WTC11 (cell line): ENCODE measurements at places on chromosomes 3 and 15.

- no peaks in the 10 kb centered on the region for H3K27me3 ChIP-seq
- no peak overlapping the region for H3K4me3 ChIP-seq
- H3K27ac ChIP-seq = no peak overlapping the region
- H3K4me1 ChIP-seq = no peaks in the 10 kb centered on the region
- H3K36me3 ChIP-seq = peaks cover 33% of the 10 kb centered on the region
Observed at GRCh38 chr3:154217671-154218070, 96.5 kb downstream of the ARHGEF26 start.

DNA sequence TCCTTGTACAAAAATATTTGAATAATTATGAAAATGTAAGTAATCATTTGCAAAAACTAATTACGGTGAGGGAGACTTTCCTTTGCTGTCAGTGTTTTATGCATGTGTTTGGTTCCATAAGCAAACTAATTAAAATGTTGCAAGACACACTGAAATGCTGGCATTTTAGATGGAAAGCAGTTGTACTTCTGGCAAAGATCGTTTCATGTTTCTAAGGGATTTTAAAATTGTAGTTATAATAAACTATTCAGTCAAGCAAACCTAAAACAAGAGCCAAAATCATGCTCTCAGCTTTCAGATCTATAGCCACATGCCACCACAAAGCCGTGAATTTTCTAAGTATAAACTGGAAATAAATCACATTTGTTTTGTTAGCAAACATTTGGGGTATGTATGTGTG is 240.1 kb upstream of the ZNF385D start:
- H3K27ac ChIP-seq = no peak overlapping the region
- no peaks in the 10 kb centered on the region for H3K36me3 ChIP-seq
- H3K4me3 ChIP-seq = no peak overlapping the region
- DNase-seq = no peak

DNA sequence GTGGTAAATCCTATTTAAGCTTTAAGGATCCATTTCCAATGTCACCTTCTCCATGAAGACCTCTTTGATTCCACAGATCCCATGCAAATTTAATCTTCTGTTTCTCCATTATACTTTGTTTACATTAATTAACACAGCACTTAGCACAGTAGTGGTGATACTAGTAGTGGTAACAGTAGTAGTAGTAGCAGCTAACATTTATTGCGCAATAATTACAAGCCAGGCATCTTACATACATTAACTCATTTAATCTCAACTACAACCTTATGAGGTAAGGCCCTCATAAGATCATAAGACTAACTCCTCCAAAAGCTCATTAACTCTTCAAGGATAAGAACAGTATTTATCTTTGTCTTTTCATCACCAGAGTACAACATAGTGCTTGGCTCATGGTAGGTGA is 54.8 kb upstream of the FSIP1 start:
- peaks cover 31% of the 10 kb centered on the region for H3K36me3 ChIP-seq
- H3K4me1 ChIP-seq = peaks cover 32% of the 10 kb centered on the region
- H3K27me3 ChIP-seq = no peaks in the 10 kb centered on the region
- H3K27ac ChIP-seq = peak overlapping the region; percentile 52; the same call in 1 of the 2 replicates
- DNase-seq = no peak

GRCh38 chr3:14425581-14426304 is 23.3 kb downstream of the SLC6A6 start:
- H3K27me3 ChIP-seq = no peaks in the 10 kb centered on the region
- H3K36me3 ChIP-seq = peaks cover 10% of the 10 kb centered on the region
- peaks cover 74% of the 10 kb centered on the region for H3K4me1 ChIP-seq
- H3K27ac ChIP-seq = peak overlapping the region; percentile 91

DNA sequence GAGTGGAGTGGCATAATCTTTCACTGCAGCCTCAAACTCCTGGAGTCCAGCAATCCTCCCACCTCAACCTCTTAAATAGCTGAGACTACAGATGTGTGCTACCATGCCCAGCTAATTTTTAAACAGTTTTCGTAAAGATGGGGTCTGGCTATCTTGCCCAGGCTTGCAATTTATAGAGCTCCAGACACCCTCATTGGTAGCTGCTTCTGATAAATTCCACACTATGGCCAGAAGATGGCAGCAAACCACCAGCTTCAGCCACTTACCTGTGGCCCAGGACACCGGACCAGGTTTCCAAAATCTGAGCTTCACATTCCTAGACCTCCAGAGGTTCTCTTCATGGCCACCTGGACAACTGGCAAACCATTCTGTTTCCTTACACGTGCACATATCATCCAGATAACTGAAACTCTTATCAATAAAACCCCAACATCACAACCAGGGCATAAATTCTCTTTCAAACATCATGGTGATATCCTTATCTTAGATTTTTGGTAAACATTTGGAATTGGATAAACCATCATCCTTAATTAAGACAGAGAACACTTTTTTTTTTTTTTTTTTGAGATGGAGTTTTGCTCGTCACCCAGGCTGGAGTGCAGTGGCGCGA is 28.9 kb downstream of the FBXW12 start:
- peaks cover 33% of the 10 kb centered on the region for H3K36me3 ChIP-seq
- peaks cover 2% of the 10 kb centered on the region for H3K27me3 ChIP-seq
- DNase-seq = peak; percentile 50
- H3K4me3 ChIP-seq = no peak overlapping the region
- H3K27ac ChIP-seq = peak overlapping the region; percentile 88

DNA sequence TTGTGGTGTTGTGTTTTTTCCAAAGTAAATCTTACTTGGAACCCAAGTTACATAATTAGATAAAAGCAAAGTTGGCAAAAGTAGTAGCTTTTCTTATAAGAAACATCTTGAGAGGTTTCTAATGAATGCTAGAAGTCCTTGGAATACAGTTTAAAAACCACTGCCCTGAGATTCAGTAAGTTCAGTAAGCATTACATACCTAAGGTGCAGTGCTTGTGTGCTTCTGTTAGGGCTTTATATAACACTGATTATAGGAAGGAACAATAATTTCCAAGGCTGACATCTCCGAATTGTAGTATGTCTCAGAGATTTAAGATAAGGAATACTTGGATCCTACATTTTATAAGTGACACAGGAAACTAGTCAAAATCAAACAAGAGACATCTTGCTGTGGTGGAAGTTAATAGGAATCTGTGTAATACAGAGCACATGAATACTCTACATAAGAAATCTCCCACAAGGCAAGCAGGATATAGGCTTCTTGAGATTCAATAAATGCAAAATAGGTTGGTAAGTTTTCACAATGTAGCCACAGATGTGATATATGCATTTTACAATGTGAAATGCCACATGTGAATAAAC is 268.2 kb downstream of the LSAMP start:
- no peak for DNase-seq
- H3K4me3 ChIP-seq = no peak overlapping the region
- H3K27ac ChIP-seq = no peak overlapping the region
- no peaks in the 10 kb centered on the region for H3K36me3 ChIP-seq
- peaks cover 25% of the 10 kb centered on the region for H3K4me1 ChIP-seq

GRCh38 chr3:78895528-78895927 is 872.3 kb downstream of the ROBO1 start:
- no peaks in the 10 kb centered on the region for H3K27me3 ChIP-seq
- H3K36me3 ChIP-seq = no peaks in the 10 kb centered on the region
- H3K4me1 ChIP-seq = peaks cover 36% of the 10 kb centered on the region
- no peak for DNase-seq

DNA sequence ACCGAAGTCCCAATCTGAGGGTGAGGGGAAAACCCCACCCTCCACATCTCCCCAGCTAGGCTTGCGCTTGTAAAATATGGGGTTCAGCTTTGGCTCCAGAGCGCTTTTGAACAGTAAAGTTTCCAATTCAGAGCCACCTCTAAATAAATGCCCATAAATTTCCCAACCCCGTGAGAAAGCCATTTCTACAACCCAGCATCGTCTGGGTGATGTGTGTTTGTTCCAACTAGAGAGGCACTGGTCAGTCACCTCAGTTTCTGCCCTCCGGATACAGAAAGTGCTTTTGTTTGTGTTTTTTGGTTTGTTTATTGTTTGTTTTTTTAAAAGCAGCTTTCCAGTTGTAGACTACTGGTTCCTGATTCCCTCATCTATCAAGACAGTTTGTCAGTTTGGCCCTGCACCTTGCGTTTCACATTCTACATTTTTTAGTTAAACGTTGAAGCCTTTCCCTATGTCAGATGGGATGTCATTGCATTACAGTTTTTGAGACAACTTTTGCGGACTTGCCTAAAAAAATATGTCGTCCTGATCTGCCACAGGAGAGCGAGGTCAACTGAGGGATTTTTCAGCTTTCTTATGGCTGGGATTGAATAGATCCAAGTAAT is 15.0 kb upstream of the SOX2 start:
- H3K4me1 ChIP-seq = peaks cover 63% of the 10 kb centered on the region
- peak overlapping the region; percentile 89 for H3K4me3 ChIP-seq
- peaks cover 40% of the 10 kb centered on the region for H3K27me3 ChIP-seq
- no peak for DNase-seq
- H3K27ac ChIP-seq = no peak overlapping the region

DNA sequence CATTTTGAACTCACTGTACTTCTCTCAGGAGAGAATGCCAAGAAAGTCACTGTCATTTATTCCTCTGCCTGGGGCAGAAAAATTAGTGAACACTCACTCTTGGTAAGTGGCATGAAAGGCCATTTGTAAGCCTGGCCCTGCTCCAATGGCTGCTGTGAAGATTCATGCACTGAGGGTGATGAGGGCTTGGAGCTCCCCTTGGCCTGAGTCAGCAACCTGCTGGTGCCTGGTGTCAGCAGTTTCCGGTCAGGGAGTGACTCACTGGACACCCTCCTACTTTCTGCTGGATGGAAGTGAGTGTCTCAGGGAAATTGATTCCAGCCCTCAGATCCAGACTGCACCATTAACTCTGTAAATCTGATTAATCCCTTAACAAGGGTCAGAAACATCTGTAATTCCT is 37.6 kb downstream of the TRA2B start:
- H3K4me1 ChIP-seq = peaks cover 4% of the 10 kb centered on the region; the same call in 1 of the 2 replicates
- H3K36me3 ChIP-seq = no peaks in the 10 kb centered on the region
- no peak overlapping the region for H3K27ac ChIP-seq
- H3K4me3 ChIP-seq = no peak overlapping the region
- no peak for DNase-seq
- no peaks in the 10 kb centered on the region for H3K27me3 ChIP-seq

GRCh38 chr3:70488816-70489215 is 176.4 kb upstream of the MDFIC2 start:
- peak overlapping the region; percentile 85 for H3K27ac ChIP-seq
- peaks cover 46% of the 10 kb centered on the region for H3K4me1 ChIP-seq
- H3K36me3 ChIP-seq = 0 out of 2 replicates have a peak, but pooled peaks cover 2% of the 10 kb centered on the region
- H3K4me3 ChIP-seq = peak overlapping the region; percentile 3; the same call in 1 of the 2 replicates

DNA sequence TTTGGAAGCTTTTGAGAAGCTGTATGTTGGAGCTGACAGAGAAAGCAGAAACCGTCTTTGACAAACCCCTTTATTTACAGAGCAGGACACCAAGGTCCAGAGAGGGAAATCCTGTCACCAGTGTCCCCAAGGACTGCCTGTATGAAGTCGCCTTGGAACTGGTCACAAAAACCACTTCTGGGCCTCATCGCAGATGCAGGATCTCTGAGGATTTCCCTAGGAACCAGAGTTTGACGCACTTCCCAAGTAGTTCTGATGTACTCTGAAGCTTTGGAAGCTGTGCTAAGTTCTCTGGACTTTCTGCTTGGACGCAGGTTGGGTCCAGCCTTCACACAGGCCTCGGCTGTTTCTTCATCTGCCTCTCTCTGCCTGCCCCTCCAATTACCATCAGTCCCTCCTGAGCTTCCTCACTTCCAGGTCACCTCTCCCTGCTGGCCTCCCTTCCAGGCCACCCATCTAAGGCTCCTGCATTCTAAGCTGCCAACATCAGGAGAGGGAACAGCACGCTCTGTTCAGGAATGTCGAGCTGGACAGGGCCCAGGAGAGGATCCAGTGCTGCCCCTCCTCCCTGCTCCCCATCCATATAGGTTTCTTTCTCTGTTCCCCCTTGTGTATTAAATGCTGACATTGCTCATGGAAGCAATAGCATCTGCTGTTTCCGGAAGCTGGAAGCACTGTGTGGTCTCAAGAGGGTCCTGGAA is 270.8 kb downstream of the OPA1 start:
- H3K4me3 ChIP-seq = no peak overlapping the region
- H3K27ac ChIP-seq = no peak overlapping the region
- peaks cover 23% of the 10 kb centered on the region for H3K27me3 ChIP-seq
- H3K36me3 ChIP-seq = no peaks in the 10 kb centered on the region

DNA sequence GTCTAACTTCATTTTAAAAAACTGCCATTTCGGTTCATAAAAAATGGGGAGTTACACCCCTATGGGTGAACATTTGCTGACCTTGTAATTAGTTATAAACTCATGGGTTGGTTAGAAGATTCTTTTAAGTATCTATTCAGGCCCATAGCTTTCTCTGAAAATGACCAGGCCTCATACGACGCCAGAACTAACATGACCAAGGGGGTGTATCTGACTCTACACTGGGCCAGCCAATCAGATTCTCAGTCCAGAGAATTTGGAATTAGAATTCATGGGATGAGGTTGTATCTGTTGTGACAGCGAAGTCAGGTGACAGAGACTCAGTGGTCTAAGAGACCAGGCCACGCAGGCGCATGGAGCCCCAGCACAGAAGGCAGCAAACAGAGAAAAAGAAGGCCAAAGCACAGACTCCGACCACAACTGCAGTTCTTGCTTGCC is 981.4 kb downstream of the FHIT start:
- peaks cover 2% of the 10 kb centered on the region; the same call in 1 of the 2 replicates for H3K36me3 ChIP-seq
- H3K4me1 ChIP-seq = no peaks in the 10 kb centered on the region
- DNase-seq = no peak
- no peak overlapping the region for H3K27ac ChIP-seq

- H3K4me3 ChIP-seq = no peak overlapping the region
- no peak overlapping the region for H3K27ac ChIP-seq
- DNase-seq = no peak
- H3K36me3 ChIP-seq = no peaks in the 10 kb centered on the region
- H3K4me1 ChIP-seq = peaks cover 9% of the 10 kb centered on the region
Observed at GRCh38 chr3:52020796-52021195, 25.1 kb upstream of the RPL29 start.

GRCh38 chr15:90710436-90711027 is 6.6 kb upstream of the BLM start:
- peaks cover 11% of the 10 kb centered on the region for H3K4me1 ChIP-seq
- H3K27me3 ChIP-seq = no peaks in the 10 kb centered on the region
- no peak overlapping the region for H3K4me3 ChIP-seq
- peak overlapping the region; percentile 62 for H3K27ac ChIP-seq

DNA sequence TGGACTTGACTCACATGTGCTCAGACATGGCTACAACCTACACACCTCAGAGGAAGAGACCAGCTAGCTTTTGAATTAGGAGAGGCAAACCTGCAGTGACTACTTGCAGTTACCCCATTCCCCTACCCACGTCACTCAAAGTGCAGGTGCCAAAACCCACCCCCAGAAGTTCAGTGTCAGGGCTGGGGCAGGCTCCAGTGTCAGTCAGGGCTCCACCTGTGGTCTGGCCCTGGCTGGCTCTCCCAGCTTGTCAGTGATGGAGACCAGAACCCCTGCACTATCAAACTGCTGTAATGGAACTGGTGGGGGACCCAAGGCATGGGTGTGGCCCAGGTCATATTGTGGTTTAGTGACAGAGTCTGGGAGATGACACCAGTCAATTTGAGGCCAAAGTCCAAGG is 32.6 kb upstream of the SLC41A3 start:
- no peaks in the 10 kb centered on the region for H3K4me1 ChIP-seq
- no peak for DNase-seq
- no peaks in the 10 kb centered on the region for H3K36me3 ChIP-seq
- H3K4me3 ChIP-seq = no peak overlapping the region
